Fibroblast of villous mesenchyme (primary cell): ENCODE measurements at places on chromosomes 4 and X.

- DNase-seq, result no peak
Observed at GRCh38 chr4:7003879-7004240, 39.3 kb upstream of the TADA2B start.

- no peak for DNase-seq
Observed at GRCh38 chr4:76160355-76160754, 12.2 kb upstream of the NUP54 start.

DNA sequence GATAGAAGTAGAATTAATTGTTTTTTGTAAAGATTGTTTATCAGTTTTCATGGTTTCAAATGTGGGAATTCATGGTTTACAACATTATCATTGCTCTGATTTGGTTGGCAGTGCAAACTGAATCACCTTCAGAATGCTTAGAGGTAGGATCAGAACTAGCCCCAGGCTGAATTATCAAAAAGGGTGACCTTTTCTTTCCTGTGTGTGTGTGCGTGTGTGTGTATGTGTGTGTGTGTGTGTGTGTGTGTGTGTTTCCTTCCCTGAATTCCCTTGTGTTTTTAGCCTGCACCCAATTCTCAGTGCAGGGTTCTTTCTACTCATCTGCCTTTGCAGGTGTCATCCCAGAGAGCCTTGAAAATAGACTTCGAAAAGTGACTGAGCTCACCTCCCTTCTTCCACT, 125.0 kb downstream of the BMPR1B start:
- no peak for DNase-seq

GRCh38 chrX:44619039-44619438, 76.4 kb upstream of the FUNDC1 start:
- DNase-seq, result no peak

DNA sequence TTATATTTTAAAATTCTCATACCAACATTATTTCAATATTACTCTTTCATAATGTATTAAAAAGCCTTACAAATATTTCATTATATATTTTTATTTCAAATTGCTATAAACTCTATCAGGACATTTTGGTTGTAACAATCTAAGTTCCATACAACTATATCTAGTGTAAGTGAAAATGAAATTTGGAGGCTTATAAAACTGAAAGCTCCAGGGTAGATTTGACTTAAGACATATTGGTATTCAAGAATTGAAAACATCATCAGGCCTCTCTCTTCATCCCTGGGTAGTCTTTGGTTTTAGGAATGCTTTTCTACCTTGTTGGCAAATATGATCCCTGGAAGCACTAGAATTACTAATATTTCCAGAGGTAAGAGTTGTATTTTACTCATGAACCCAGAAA, 342.6 kb downstream of the DTHD1 start:
- no peak for DNase-seq

DNA sequence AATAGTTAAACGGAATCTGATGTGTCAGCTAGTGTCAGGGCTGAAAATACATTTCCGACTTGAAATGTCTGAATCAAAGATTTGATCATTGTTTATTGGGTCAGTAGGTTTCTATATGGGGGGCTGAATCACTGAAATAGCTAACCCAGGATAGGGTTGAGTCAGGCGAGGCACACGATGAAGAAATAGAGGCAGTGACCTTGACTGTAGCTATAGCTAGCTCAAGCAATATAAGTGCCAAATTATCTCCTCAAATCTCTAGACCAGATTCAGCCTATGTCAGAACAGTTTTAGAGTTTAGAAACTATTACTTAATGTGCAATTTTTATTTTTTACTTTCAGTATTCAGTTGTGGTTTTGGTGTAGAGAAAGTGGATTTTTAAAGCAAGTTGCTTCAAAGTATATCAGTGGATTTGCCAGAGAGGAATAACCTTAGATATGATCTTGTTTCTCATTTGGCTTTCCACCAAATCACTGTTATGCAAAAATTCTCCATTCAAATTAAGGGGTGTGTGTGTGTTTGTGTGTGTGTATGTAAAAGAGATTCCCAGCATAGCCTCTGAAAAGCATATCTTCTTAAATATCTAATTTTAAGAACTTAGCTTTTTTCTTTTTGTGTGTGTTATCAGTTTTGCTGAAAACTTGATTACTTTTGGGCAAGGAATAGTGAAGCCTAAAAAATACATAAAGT, 100.3 kb upstream of the RPL34 start:
- no peak for DNase-seq

- DNase-seq, result peak; percentile 53
Observed at GRCh38 chr4:18869166-18869565, 847.6 kb upstream of the LCORL start.

- DNase-seq, result no peak
Observed at GRCh38 chr4:65018313-65018712, 609.1 kb upstream of the TECRL start.

- no peak for DNase-seq
Observed at GRCh38 chr4:72712997-72713396, 144.0 kb upstream of the ADAMTS3 start.

- DNase-seq, result no peak
Observed at GRCh38 chr4:80434238-80434637, 98.7 kb downstream of the CFAP299 start.

GRCh38 chr4:1807332-1807777, 14.3 kb downstream of the FGFR3 start:
- DNase-seq, result no peak

DNA sequence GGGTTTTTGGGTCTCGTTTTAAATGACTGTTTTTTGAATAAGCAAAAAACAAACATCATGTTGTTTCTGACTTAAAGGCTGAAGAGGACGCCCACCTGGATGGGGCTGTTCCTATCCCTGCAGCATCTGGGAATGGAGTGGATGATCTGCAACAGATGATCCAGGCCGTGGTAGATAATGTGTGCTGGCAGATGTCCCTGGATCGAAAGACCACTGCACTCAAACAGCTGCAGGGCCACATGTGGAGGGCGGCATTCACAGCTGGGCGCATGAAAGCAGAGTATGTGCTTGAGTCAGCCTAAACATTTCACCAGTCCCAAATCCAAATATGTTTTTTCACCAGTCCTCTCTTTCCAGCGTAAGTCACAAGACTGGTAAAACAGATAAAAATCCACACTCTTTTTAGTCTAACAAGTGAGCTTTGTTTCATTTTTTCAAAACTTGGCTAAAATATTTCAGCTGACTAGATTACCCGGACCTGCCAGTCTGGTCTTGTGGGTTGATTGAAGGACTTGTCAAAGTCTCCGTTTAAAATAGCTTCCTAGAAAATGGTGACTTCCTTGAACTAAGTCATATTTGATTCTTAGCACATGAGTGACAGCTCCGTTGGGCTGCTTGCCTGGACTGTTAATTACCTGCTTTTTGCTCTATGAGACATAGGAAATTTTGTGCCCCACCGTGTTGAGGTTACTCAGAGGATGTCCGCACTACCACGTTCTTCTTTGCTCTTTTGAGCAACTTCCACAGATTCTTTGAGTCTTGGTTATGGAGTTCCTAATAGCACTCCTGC, 20.8 kb downstream of the ENOPH1 start:
- no peak for DNase-seq

- peak; percentile 48 for DNase-seq
Observed at GRCh38 chr4:110196206-110196870, 2.1 kb downstream of the ELOVL6 start.

- no peak for DNase-seq
Observed at GRCh38 chrX:107935200-107935599, 47.0 kb downstream of the TEX13B start.

DNA sequence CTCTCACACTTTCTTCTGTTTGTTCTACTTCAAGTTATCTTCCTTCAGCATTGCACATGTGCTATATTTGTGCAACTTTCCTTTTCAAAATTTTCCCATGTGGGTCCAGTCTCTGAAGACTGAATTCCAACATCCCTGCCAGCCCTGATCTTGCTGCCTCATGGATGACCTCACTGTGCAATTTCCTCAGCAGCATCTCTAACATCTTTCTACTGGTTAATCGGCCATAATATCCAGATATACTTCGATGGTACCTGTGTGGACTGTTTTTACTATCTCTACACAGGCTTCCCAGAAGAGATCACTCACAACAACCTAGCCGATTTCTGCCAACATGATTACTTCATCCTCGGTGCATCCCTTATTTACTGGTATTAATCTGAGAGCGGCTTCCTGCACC, 41.5 kb downstream of the GPM6A start:
- DNase-seq, result peak; percentile 1

DNA sequence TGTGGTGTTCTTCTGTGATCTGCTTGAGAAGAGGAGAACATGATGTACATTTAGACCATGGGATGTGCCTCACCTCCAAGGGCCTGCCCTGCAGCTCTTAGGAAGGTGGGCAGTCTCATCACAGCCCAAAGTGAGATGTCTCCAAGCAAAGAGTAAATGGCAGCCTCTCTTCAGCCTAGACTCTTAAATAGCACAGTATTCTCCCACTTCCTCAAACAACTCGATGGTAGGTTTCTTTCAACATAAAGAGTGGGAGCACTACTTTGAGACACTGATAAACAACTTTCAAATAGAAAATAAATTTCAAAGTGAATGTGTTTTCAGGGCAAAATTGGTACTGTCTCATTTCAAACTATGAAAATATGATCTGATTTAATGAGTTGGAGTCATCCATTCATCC, 35.2 kb downstream of the EDNRA start:
- DNase-seq, result no peak

DNA sequence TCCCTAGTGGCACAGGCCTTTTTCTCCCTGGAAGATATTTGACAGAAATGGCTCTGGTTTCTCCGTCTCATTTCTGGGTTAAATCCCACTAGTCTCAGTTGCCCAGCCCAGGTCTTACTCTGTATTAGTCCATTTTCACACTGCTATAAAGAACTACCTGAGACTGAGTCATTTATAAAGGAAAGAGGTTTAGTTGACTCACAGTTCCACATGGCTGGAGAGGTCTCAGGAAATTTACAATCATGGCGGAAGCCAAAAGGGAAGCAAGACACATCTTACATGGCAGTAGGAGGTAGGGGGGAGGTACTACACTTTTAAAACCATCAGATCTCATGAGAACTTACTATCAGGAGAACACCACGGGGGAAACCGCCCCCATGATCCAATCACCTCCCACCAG, 81.9 kb downstream of the FHDC1 start:
- no peak for DNase-seq

- no peak for DNase-seq
Observed at GRCh38 chrX:96540111-96540631, 144.5 kb upstream of the DIAPH2 start.

GRCh38 chrX:112642349-112642748, 37.4 kb downstream of the LHFPL1 start:
- DNase-seq, result peak; percentile 45

DNA sequence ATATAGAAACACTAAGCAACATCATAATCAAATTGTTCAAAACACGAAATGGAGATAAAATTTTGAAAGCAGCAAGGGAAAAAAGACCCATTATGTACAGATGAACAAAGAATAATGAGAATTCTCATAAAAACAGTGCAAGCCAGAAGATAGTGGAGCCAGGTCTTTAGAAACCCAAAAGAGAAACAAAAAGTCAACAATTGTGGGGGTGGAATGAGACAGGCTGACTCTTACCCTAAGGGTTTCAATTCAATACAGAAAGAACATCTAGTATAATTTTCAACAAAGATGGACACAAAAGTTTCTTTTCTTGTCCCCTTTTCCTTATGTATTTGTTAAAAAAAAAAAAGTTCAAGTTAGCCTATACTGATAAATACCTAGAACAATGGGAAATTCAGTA, 34.0 kb upstream of the MAGEB2 start:
- DNase-seq, result no peak

GRCh38 chr4:124943938-124944337, 231.4 kb upstream of the ANKRD50 start:
- no peak for DNase-seq

DNA sequence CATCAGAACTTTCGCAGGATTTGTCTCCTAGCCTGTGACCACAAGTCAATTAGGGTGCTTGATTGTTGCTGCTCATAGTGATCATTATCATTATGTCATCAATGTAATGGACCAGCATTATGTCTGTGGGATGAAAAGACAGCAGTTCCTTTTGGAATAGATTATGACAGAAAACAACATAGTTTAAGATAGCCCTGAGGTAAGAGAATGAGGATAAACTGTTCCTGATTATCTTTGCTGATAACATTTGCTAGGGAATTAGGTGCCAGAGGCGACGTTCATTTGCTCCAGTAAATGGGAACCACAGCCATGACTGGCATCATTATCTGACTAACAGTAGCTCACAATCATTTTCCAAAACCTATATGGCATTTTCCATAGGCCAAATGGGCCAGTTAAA, 12.7 kb upstream of the THOC2 start:
- DNase-seq, result no peak

DNA sequence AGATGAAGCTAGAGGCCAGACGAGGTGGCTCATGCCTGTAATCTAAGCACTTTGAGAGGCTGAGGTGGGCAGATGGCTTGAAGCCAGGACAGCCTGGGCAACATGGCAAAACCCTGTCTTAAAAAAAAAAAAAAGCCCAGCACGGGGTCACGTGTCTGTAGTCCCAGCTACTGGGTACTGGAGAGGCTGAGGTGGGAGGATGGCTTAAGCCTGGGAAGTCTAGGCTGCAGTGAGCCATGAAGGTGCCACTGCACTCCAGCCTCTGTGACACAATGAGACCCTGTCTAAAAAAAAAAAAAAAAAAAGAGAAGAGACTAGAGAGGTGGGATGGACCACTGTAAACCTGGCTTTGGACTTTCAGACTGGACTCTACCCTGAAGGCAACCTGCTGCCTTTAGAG, 10.7 kb upstream of the LRBA start:
- no peak for DNase-seq

GRCh38 chr4:131488772-131489171, 1660.3 kb upstream of the PCDH10 start:
- DNase-seq, result peak; percentile 1
